ENCODE measurements at places on chromosomes 12 and 14. TPM values are rescaled to one million over a fixed set of nuclear protein-coding genes. Genes with fewer than 3 reads are reported as not detected.

The PMCH gene
- 0.70 TPM for total RNA-seq

The SLCO1C1 gene
- not detected for total RNA-seq

The SPRYD3 gene
- total RNA-seq: 31.3 TPM

The SNAPC1 gene
- 5.5 TPM for total RNA-seq

The OR6C2 gene
- not detected for total RNA-seq

Measured in activated CD4-positive, alpha-beta memory T cell treated with anti-CD3 and anti-CD28 coated beads, Interleukin-2, amount 10 ng/mL, durations not matched to agents 7 days and 5 days (primary cell).